ENCODE measurements at places on chromosomes 13 and 19.
A peak's percentile ranks its signal among the peaks of the same experiment; 100 is the strongest.

- DNase-seq, result no peak
Measured at GRCh38 chr13:33524086-33524485, 238.5 kb upstream of the STARD13 start.

GRCh38 chr19:18002347-18002850 is 5.6 kb upstream of the ARRDC2 start:
- no peak for DNase-seq

GRCh38 chr13:27280841-27281240 is 10.2 kb downstream of the RASL11A start:
- DNase-seq, result no peak

DNA sequence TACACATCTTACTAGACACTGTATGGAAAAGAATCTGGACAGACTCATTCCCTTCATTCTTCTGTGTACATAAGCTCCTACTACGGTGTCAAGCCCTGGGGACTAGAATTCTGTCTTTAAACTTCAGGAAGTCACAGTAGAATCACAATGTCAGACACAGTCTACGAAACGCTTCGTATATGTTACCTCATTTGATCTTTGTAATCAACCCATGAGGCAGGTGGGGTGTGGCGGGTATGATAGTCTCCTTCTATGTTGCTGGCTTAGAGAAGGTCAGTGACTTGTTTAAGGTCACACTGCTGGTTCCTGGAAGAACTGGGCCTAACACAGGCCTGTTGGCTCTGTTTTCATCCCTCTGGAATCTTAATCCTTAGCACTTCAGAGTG is 32.2 kb upstream of the TPT1 start:
- no peak for DNase-seq

GRCh38 chr19:47697863-47698609 is 15.2 kb upstream of the EHD2 start:
- peak; percentile 74 for DNase-seq

GRCh38 chr13:52845334-52845761 is 3.1 kb downstream of the PCDH8 start:
- DNase-seq, result no peak

DNA sequence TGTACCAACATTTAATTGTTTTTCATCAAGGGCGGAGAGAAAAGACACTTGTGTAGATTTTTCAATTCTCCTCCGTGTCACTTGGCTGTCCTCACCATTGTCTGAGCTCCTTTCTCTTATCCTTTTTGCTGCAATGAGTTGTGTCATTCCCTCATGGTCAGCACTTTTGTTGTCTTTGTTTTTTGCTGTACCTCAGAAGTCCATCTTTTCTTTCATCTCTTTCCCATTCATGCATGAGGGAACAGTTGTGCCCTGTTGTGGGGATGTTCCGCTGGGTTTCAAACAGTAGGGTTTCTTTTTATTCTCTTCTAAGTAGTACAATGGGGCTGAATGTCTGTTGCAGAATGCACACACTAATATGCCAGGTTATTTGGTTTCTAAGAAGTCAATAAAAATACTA is 222.6 kb downstream of the TM9SF2 start:
- no peak for DNase-seq

GRCh38 chr19:1866693-1867348 is 3.4 kb upstream of the KLF16 start:
- no peak for DNase-seq

DNA sequence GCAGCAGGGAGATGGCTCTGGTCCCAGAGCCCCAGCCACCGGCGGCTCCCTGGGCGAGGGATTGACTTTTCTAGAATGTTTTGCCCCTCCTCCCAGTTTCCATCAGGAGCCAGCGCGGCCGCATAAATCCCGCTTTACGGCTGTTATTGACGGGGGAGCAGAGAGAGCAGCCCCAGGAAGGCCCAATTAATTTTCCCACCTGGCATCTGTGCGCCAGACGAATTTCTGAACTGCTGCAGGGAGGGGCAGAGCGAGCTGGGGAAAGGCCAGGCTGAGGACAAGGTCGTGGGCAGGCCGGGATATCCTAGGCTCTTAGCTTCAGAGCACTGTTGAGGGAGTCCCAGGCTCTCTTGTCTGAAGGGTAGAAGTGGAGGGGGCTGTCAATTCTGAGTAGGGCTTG is 24.7 kb downstream of the ZNRF4 start:
- DNase-seq, result no peak

DNA sequence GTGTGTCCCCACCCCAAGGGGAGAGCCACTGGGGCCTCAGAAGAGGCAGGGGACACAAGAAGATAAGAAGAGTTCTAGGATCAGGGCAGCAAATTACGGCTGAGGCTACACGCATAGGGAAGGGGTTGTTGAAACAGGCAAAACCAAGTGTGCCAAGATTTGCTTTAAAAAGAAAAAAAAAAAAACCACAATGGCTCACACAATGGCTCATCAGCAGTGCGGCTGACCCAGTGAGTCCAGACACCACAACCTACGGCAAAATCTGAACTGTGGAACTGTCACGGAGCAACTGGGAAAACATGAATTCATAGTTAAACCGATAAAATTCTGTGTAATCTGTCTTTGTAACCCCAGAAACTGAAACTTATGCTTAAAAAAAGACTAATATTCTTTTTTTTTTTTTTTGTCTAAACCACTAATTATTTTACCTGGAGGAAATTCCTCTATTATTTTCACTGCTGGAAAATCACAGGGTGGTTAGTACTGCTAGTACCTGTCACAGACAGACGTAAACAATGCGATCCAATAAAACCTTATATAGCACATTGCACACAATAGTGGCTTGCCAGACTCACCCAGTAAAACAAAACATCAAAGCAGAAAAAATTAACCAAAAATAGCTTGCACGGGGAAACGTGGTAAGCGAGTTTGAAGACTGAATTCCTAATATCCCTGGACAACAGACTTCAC is 325.4 kb upstream of the TSHZ3 start:
- no peak for DNase-seq

GRCh38 chr13:50198508-50198907 is 183.3 kb downstream of the KCNRG start:
- no peak for DNase-seq

DNA sequence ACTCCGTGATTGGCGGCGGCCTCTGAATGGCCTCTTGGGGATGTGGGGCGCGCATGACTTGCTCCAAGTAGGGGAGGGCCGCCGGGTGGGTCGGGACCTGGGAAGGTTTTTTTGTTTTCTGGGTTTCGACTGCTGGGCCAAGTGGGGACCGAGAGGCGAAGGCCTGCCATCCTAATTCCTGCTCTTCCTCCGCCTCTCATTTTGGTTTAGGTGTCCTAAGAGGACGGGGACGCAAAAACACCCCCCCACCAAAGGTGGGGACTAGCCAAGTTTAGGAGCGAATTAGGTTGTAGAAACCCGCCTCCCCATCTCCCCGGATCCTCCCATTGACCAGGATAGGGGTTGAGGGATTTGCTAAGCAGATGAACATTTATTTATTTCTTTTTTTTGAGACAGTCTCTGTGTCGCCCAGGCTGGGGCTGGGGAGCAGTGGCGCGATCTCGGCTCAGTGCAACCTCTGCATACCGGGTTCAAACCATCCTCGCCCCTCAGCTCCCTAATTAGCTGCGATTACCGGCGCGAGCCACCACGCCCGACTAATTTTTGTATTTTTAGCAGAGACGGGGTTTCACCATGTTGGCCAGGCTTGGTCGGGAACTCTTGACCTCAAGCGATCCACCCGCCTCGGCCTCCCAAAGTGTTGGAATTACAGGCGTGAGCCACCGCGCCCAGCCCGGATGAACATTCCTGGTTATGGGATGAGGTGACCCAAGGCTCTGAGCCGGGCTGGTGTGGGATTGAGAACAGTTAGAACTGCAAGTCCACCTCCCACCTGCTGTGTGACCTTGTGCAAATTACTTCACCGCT is 838 bp downstream of the PPP2R1A start:
- peak; percentile 32 for DNase-seq

- DNase-seq, result peak; percentile 64
Measured at GRCh38 chr19:42140125-42140754, 8.0 kb upstream of the POU2F2 start.

GRCh38 chr19:11995174-11995573 is 30.3 kb downstream of the ZNF763 start:
- DNase-seq, result no peak

GRCh38 chr13:42396501-42396900 is 124.5 kb downstream of the AKAP11 start:
- no peak for DNase-seq

GRCh38 chr13:38213314-38213713 is 136.3 kb upstream of the UFM1 start:
- no peak for DNase-seq

DNA sequence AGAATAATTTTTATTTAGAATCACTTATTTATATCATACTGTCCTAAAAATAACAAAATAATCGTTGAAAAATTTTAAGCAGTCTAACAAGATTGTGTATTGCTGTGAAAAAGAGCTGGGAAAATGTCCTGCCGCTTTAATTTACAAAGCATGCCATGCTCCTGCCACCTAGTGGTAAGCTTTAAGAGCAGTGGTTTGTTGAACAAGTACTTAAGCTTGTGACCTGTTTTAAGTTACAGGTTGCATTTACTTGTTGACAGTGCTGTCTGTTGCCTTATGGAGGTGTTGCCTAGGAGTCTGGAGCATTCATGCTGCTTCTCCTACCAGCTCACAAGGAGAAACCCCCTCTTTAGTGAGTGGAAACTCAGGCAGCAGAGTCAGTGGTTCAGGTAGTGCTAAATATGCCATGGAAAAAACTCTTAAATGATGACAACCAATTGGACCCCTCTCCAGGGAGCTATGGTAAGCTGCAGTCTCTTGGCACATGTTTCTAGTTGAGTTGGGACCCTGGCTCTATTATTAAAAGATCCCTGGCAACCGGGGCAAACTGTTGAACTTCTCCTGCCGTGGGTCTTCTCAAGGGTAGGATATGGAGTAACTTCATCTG is 68.4 kb downstream of the SPATA13 start:
- peak; percentile 62 for DNase-seq

GRCh38 chr13:60169239-60170031 is 5.7 kb upstream of the DIAPH3 start:
- DNase-seq, result no peak

DNA sequence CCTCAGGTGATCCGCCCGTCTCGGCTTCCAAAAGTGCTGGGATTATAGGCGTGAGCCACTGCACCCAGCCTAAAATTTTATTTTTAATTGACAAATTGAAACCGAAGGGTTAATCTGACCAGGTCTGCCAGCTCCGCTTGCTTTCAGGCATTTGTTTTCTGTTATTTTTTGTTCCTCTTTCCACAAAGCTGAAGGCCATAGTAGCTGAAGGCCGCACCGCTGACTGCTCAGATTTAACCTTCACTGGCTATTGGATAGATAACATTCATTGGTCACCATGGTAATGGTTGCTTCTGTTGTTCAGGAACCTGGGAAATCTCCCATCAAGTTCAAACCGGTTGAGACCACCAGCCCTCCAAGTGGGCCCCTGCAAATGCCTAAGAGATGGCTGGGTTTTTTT is 124.5 kb upstream of the USP29 start:
- no peak for DNase-seq

GRCh38 chr13:34731486-34731885 is 210.6 kb upstream of the NBEA start:
- DNase-seq, result no peak

DNA sequence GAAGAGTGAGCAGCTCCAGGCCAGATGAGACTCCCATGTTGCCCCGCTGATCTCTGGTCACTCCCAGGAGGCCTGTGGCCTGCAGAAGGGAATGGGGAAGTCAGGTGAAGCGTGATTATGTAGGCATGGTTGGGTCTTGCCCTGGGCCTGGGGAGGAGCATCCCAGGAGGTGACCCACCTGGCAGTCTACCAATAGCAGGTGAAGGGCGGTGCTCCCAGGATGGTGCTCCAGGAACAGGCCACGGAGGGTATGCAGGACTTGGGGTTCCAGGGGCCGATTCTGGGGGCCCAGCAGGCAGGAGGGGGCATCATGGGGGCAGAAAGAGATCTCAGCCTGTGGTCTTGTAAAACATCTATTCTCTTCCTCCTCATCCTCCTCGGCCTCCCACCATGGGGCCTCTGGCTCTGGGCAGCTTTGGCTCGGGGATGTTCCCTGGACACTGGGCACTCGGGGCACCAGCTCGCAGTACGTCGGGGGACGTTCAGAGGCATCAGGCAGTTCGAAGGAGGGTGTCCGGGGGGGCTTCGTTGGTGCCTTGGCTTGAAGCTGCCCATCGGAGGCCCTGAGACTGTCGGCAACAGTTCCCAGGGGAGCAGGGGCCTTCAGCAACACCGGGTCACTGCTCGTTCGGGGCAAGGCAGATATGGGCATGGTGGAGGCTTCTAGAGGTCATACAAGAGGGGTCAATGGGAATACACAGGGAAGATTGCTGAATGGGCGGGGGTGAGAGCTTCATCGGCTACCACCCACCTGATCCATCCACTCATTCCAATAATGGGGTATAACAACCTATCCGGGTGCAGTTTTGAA is 12.4 kb downstream of the SH2D3A start:
- no peak for DNase-seq

DNA sequence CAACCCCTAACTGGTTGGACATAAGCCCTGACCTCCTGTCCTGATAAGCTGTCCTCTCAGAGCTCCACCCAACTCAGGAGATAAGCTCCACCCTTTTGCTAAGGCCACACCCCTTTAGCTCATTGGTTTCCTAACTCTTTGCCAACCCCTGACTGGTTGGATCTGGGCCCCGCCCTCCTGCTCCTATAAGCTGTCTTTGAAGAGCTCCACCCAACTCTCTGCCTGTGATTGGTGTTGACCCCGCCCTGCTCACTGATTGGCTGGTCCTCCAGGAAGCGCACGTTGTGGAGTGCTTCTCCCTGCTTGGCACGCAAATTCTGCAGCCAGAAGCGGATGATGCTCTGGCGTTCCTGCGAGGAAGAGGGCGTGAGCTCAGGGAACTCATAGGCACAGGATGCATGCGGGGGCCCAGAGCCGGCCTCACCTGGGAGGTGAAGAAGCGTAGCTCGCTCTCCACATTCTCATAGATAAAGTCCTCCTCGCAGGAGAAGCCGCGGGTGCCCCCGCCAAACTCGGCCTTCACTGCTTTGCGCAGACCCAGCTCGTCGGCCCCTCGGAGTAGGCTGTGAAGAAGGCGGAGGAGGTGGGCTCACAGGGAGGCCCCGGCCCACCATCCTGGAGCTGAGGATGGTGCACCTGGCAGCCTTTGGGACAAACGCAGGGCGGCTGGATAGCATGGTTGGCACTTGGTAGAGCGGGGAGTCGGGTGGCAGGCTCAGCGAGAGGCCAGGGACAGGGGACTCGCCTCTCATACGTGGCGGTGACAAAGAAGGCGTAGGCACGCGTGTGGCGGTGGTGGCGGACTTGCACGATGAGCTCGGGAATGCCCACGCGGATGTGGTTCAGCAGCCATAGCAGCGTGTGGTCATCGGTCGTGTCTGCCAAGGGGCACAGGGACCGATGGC is 1.7 kb downstream of the ANO8 start:
- DNase-seq, result peak; percentile 42

GRCh38 chr13:42355092-42355485 is 83.1 kb downstream of the AKAP11 start:
- DNase-seq, result no peak

- DNase-seq, result no peak
Measured at GRCh38 chr13:77105051-77105450, 78.1 kb upstream of the FBXL3 start.

DNA sequence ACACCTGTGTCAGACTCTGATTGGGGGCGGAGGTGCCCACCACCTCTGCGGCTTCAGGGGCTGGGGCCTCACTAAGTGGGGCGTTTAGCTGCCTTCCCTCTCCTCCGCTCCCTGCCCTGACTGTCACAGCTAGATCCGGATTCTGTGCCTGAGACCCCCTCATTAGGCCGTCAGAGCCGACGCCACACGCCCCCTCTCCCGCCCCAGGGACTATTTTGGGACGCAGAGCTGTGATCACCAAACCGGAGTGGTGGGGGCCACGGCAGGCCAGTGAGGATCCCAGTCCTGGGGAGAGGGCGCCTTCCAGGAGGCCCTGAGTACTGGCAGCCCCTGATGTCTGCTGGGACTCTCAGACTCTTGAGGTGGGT is 762 bp downstream of the KANK3 start:
- no peak for DNase-seq

- no peak for DNase-seq
Measured at GRCh38 chr13:50131920-50132903, 117.0 kb downstream of the KCNRG start.

Measured in ACHN (cell line).